Testis (tissue), 5 donors: ENCODE measurements at places on chromosomes 2 and 18. TPM values are rescaled to one million over a fixed set of nuclear protein-coding genes. Genes with fewer than 3 reads are reported as not detected.

LAMA3 gene
- total RNA-seq, result 14.1 TPM

NOSTRIN gene
- 93.8 TPM for total RNA-seq

RBMS1 gene
- total RNA-seq, result 26.8 TPM

COL3A1 gene
- total RNA-seq, result 39.7 TPM

GRCh38 chr2:61715506-61715905 lies 138.4 kb downstream of the FAM161A start:
- H3K36me3 ChIP-seq, result no peaks in the 10 kb centered on the region
- peaks cover 8% of the 10 kb centered on the region for H3K4me1 ChIP-seq
- no peak overlapping the region for H3K4me3 ChIP-seq
- no peaks in the 10 kb centered on the region for H3K27me3 ChIP-seq
- H3K27ac ChIP-seq, result no peak overlapping the region
- no peak for DNase-seq

DNA sequence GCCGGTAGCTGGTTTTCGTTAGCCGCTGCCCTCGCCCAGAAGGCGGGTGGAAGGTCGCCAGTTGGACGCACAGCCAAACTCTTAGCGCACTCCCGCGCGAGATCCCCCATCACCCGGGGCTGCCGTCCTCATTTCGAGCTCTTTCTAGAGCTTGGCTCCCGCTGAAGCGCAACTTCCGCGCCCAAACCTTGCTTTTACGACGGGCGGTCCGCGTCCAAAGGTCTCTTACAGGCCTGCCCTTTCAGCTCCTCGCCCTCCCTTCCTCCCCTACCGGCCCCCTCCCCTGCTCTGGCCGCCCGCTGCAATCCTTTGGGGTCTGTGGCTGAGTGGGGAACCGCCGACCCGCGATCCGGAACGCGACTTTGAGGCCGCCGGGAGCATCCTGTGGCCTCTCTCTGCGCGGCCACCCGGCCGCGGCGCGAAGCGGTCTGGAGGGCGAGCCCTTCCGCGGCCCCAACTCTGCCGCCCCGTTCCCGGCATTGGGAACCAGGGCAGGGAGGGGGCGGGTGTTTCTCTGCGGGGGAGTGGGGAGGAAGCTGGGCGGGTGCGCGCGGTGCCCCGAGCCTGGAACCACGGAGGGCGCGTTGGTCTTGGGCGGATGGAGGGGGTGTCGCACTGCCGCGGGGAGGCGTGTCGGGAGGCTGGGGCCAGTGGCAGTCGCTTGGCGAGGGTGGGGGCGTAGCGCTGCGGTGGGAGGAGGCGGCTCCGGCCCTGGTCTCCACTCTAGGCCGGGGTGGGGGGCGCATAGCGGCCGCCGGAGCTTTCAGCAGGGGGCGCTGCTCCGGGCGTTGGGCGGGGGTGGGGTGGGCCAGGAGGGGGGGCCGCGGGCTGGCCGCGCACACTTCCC lies at the start of gene GDF7:
Gene GDF7 (plus strand): TSS at position 841 of the 847 bp plus-strand sequence. CDS start 96 bp downstream, outside the sequence.
- H3K27me3 ChIP-seq, result no peaks in the 10 kb centered on the region
- H3K4me1 ChIP-seq, result peaks cover 14% of the 10 kb centered on the region
- no peak for DNase-seq
- peak within 1 kb of the TSS; percentile 54 for H3K4me3 ChIP-seq
- H3K27ac ChIP-seq, result no peak within 1 kb of the TSS
- H3K36me3 ChIP-seq, result no peaks in the 10 kb centered on the region

DNA sequence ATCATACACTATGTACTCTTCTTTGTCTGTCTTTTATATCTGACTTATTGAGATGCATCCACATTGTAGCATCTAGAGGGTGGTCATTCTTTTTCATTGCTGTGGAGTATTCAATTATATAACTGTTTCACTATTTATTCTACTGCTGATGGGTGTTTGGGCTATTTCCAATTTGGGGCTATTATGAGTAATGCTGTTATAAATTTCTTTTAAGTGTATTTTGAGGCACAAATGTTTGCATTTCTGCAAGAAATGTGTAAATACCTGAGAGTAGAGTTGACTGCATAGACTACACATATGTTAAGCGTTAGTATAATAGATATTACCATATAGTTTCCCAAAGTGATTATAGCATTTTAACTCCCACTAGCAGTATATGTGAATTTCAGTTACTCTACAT lies 26.9 kb upstream of the PPP1R1C start:
- H3K36me3 ChIP-seq, result no peaks in the 10 kb centered on the region
- no peak for DNase-seq
- H3K27ac ChIP-seq, result no peak overlapping the region
- peaks cover 3% of the 10 kb centered on the region for H3K4me1 ChIP-seq
- H3K27me3 ChIP-seq, result no peaks in the 10 kb centered on the region
- no peak overlapping the region for H3K4me3 ChIP-seq

GRCh38 chr2:71605781-71606241 lies 152.4 kb downstream of the DYSF start:
- no peak overlapping the region for H3K4me3 ChIP-seq
- no peaks in the 10 kb centered on the region for H3K36me3 ChIP-seq
- DNase-seq, result peak; percentile 24
- H3K27me3 ChIP-seq, result no peaks in the 10 kb centered on the region
- H3K27ac ChIP-seq, result no peak overlapping the region
- no peaks in the 10 kb centered on the region for H3K4me1 ChIP-seq

DNA sequence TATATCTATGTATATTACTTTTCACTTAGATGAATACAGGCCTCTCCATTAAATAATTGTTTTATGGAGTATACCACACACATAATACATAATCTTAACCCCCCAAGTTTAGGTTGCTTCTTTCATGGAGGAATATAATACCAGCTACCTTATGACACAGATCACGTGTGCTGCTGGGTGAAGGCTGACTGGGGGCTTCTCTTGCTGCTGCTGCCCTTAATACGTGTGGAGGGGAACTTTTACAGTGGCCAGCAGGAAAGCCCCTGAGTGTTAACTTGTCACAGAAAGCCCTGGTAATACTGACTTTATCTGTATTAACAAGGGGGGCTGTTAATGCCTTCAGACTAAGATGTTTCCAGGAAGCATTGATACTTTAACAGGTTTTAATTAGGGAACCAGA lies 63.1 kb downstream of the LAMA3 start:
- no peak overlapping the region for H3K4me3 ChIP-seq
- no peaks in the 10 kb centered on the region for H3K27me3 ChIP-seq
- no peak for DNase-seq

- peak; percentile 50 for DNase-seq
- peak overlapping the region; percentile 52 for H3K27ac ChIP-seq
- H3K4me1 ChIP-seq, result peaks cover 21% of the 10 kb centered on the region
- H3K27me3 ChIP-seq, result no peaks in the 10 kb centered on the region
Measured at GRCh38 chr2:219592736-219593135, 4.9 kb upstream of the STK11IP start.

- no peak overlapping the region for H3K4me3 ChIP-seq
- no peaks in the 10 kb centered on the region for H3K27me3 ChIP-seq
- no peaks in the 10 kb centered on the region for H3K4me1 ChIP-seq
Measured at GRCh38 chr18:43606795-43607194, 329.5 kb upstream of the SYT4 start.

GRCh38 chr2:3741396-3741795 lies 38.0 kb downstream of the DCDC2C start:
- H3K4me1 ChIP-seq, result no peaks in the 10 kb centered on the region
- no peak for DNase-seq
- H3K27me3 ChIP-seq, result no peaks in the 10 kb centered on the region

DNA sequence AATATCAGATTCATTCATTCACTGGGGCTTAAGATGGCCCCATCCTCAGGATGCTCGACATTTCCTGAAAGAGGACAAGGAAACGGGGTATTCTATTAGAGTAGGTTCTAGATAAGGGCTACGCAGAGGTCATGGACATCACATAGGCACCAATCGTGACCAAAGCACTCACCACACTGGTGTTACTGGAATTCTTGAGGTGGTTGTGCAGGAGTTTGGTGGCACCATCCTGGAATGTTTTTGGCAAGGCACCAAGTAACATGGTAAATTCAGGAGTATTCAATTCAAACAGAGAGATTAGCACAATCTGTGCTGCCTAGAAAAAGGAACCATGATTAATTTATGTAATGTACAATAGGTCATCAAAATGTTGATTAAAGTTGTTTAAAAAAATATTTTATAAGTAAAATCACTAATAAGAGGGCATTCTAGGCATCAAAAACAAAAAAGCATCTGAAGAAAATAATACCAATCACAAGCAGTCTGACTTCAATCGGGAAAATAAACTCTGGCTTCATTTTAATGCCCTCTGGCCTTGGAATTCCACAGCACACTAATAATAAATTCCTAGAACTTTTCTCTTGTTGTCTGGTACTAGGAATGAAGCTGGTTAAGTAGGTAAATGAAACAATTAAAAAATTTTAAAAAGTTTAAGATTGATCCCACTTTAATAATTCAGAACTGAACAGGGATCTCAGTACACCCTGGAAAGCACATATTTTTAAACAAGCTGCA lies 102.8 kb upstream of the TFCP2L1 start:
- no peaks in the 10 kb centered on the region for H3K36me3 ChIP-seq
- no peak overlapping the region for H3K4me3 ChIP-seq
- H3K27me3 ChIP-seq, result no peaks in the 10 kb centered on the region
- no peak overlapping the region for H3K27ac ChIP-seq
- peaks cover 5% of the 10 kb centered on the region for H3K4me1 ChIP-seq

- H3K27ac ChIP-seq, result no peak overlapping the region
- H3K4me1 ChIP-seq, result no peaks in the 10 kb centered on the region
- no peaks in the 10 kb centered on the region for H3K36me3 ChIP-seq
Measured at GRCh38 chr2:225011585-225011984, 30.7 kb downstream of the DOCK10 start.

- H3K36me3 ChIP-seq, result no peaks in the 10 kb centered on the region
- no peak overlapping the region for H3K27ac ChIP-seq
- peak; percentile 76 for DNase-seq
- H3K4me3 ChIP-seq, result no peak overlapping the region
Measured at GRCh38 chr2:113370478-113371091, 66.9 kb upstream of the ZNG1B start.
